Glutamatergic neuron (in vitro differentiated cells): ENCODE measurements at places on chromosomes 4 and X. TPM values are rescaled to one million over a fixed set of nuclear protein-coding genes. Genes with fewer than 3 reads are reported as not detected.

Gene HMGN5
- total RNA-seq, result 2.9 TPM

Gene CLGN
- 19.6 TPM for total RNA-seq

Gene MAGEA12
- 1.1 TPM for total RNA-seq

Gene CSAG1
- 0.98 TPM for total RNA-seq

Gene MGAT4D
- not detected for total RNA-seq

Gene CLCN3
- total RNA-seq, result 58.1 TPM

Gene NWD2
- 0.17 TPM for total RNA-seq

Gene TAPT1
- 28.9 TPM for total RNA-seq

Gene CXCL11
- total RNA-seq, result not detected

Gene FGF13
- total RNA-seq, result 34.2 TPM

Gene NLGN3
- 3.1 TPM for total RNA-seq

Gene S100P
- total RNA-seq, result not detected

Gene CTAG1B
- not detected for total RNA-seq

Gene MXRA5
- 0.25 TPM for total RNA-seq

Gene MAGEC1
- total RNA-seq, result not detected

Gene RTL9
- 1.8 TPM for total RNA-seq
